ENCODE measurements at places on chromosomes 2 and 18.

DNA sequence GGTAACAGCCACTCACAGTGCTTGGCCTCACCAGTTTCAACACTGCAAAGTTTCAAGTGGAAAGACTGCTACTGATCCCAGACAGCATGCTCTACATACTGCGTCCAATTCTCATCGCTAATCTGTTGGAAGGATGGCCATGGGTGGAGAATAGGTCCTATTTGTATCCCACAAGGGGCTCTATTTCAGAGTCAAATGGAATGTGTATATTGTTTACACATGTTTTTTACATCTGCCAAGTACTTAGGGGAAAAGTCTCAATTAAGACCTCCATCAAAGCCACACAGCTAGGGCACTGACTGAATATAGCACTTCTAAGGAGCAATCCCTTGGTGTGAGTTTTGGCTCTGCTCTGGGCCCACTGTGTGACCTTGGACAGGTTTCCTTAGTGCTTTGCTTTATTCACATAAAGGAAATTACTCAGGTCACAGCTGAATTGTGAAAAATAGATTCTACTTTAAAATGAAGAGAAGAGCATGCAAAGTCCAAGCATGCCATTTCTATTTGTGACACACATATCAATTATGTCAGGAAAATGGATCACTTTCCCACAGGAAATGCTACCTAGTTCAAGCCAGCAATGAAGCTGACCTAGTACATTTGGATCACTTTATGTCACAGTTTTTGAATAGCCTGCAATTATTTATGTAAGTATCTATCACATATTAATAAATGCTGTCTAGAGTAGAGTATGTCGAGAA is 112.9 kb upstream of the STK17B start:
- DNase-seq = no peak

DNA sequence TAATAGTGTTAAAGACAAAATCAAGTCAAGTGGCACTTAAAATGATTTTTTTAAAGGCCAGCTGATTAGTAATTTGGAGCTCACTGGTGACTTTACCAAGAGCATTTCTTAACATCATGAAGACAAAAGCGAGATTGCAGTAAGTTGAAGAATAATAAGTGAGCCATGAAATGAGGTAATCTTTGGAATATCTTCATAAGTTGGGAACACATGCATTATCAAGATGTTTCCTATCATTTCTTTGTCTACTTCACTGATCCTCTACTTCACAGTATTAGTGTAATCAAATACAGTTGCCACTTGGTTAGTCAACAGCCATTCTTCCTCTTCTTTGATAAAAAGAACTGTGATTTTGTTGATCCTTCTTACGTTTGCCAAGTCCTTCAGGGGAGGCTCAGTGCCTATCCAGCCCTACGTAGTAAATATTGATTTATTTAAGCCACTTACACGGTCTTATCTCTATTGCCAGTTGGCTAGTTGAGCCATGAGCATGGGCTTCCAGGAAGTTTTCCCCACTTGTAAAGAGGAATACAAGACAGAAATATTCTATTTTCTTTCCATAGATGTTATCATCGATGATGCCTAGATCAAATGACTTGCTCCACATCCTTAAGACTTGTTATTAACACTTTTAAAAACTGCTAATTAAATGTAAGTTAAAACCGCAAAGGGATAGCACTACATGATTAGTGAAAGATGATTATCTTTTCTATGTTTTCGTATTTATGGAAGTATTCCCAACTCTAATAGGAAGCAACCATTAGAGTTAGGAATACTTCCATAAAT is 46.1 kb downstream of the YES1 start:
- DNase-seq = no peak

DNA sequence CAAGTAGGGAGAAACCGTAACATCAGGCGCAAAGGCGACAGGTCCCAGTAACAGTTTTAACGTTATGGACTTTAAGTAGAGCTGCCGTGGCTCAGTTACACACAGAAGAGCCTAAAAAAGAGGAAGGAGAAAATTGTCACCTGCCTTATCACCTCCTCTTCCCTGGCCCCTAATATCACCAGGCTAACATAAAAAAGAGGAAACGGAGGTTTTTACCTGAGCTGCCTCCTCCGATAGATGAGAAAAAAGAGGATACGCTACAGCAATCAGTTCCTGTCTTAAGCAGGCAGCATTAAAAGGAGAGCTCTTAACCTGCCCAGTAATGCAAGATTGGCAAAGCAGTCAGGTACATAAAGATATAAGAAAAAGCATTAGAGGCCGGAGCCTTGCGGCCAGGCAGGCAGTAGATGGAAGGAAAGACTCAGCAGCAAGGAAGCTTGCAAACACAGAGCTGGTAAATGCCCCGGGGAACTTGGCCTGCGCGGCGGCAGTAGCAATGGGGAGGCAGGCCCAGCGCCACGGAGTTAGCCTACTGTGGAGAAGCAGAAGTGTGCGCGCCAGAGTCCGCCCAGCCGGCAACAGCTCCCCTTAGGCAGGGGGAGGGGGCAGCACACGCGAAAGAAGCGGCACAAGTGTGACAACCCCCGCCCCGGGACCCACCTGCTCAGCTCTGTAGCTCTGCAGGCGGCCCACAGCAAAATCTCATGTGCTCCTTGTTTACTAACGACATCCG is 116.3 kb upstream of the SCN7A start:
- no peak for DNase-seq

- DNase-seq = no peak
Observed at GRCh38 chr2:84882414-84882738, 1.5 kb upstream of the TRABD2A start.

GRCh38 chr2:239957681-239958472 is 67.3 kb downstream of the NDUFA10 start:
- DNase-seq = no peak

All from SW 1271 (cell line).